Smooth muscle cell of the pulmonary artery (primary cell): ENCODE measurements at places on chromosomes 2 and 18. TPM values are rescaled to one million over a fixed set of nuclear protein-coding genes. Genes with fewer than 3 reads are reported as not detected.

FTCDNL1 gene
- total RNA-seq = 0.59 and 1.4 TPM in 2 replicates

SLC11A1 gene
- 0.13 TPM in 2 replicates for total RNA-seq

ABCG5 gene
- not detected in 2 replicates for total RNA-seq

OTOF gene
- 0.03 TPM in 1 of 2 replicates, not detected in the other for total RNA-seq

IL1R1 gene
- total RNA-seq = 109 and 129 TPM in 2 replicates

DLGAP1 gene
- total RNA-seq = 0.53 and 1.1 TPM in 2 replicates

TCF23 gene
- not detected in 2 replicates for total RNA-seq

GBX2 gene
- total RNA-seq = 0.13 TPM in 2 replicates

NTSR2 gene
- not detected in 2 replicates for total RNA-seq

ALK gene
- total RNA-seq = 0.07 TPM in 1 of 2 replicates, not detected in the other

CXCR4 gene
- total RNA-seq = 0.85 and 2.0 TPM in 2 replicates

G6PC2 gene
- total RNA-seq = not detected in 2 replicates

GPR35 gene
- total RNA-seq = 0.85 and 2.0 TPM in 2 replicates
